ENCODE measurements at places on chromosomes 2 and 18.
A peak's percentile ranks its signal among the peaks of the same experiment; 100 is the strongest.

DNA sequence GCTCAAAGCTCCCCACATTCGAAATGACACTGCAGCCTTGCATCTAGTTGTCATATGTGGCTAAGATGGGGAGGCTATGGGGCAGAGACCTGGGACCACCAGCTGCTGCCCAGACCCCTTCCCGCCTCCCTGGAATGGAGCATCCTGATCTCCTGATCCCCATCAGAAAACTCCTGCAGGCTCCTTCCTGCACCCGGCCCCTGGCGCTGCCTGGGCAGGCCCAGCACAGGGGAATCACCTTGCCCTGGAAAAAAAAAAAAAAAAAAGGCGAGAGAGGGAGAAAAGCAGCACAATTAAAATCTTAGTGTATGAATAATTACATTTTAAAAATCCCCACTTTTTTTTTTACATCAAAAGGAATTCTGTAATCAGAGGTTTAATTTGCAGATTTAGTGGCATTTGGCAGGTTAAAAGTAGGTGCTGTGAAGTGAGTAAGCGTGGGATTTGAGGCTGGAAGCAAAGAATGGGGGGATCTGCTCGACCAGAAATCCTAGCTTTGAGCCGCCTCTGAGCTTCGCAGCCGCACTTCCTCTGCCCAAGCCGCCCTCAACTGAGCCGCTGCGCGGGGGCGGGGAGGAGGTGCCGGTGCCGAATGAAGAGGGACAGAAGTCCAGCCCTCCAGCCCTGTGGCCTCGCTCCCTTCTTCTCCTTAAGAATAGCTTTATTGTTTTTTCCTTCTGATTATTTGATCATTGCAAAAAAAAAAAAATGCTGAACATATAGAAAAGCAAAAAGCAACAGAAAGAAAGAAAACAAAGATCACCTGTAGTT, 30.0 kb downstream of the THNSL2 start:
- no peak for DNase-seq

- DNase-seq = no peak
Observed at GRCh38 chr2:226330206-226330605, 469.4 kb downstream of the IRS1 start.

DNA sequence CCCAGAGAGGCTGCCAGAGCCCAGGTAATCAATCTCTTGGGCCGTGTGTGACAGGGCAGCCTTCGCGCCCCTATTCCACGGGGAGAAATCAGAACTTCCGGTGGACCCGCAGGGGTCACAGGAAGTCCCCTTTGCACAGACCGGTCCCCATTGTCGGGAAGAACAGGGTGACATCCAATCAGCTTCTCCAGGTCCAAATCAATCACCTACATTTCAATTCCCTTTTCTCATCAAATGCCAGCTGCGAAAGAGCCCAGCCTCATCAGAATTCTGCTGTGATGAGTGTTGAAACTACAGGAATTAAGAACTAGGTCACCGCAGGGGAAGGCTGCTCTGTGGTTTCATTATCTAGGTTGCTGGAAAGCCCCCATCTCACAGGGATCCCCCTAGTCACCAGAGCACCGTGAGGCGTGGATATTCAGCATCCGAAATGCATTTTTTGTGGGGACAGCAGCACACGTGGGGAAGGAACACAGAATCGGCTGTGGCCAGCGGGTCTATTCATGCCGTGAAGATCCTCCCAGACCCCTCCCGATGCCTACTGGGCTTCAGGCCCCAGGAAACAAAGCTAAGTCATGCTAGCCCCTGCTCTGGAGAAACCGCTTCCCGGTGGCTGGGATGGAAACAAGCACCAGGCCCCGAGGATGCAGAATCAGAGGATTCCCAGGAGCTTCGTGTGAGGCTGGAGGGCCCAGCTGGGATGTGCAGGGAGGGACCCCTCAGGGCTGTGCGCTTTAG, 193.7 kb upstream of the ID2 start:
- DNase-seq = no peak

GRCh38 chr2:73013936-73014335, 57.6 kb downstream of the SFXN5 start:
- DNase-seq = no peak

DNA sequence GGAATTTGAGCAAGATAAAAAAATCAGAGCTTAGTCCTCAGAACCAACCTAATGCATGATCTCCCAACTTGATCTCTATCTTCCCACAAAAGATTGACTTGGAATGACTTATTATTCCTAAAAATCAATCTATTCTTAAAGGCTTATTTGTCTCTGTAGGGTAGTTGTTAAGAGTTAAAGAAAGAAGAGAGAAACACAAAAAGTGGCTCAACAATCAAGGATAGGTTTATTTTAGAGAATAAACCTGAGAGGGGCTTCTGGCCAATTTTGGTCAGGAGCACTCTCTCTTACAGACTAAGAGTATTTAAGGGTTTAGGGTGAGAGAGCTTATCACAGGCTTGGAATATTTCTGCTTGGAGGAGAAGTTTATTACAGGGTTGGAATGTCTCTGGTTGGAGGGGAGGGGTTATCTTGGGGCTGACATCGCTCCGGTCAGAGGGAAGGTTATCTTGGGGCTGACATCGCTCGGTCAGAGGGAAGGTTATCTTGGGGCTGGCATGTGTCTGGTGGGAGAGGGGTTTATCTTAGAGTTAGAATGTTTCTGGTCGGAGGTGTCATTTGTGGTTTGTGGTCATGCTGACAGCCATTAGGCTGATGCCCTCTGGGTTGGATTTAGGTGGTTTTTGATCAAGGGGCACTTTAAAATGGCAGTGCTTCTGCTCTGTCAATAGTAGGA, 2.4 kb upstream of the MFF start:
- no peak for DNase-seq

GRCh38 chr18:69882965-69883668, 64.6 kb downstream of the CD226 start:
- no peak for DNase-seq

DNA sequence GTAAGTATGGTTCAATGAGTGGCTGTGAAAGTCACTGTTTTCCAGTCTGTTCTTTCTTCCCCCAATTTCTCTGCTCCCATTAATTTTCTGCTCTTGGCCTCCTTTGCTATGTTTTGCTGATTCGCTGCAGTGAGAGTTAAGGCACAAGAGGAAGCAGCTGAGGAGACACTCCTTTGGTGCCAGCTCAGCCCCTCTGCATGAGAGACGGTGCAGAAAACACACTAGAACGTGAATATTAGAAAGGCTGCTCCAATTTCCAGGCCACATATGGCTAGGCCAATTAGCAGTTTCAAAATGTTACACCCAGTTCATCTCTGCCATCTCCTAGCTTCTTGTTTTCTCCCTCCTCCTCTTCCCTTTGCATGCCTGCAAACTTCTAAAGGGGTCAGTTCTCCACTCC, 38.9 kb downstream of the AKAIN1 start:
- no peak for DNase-seq

DNA sequence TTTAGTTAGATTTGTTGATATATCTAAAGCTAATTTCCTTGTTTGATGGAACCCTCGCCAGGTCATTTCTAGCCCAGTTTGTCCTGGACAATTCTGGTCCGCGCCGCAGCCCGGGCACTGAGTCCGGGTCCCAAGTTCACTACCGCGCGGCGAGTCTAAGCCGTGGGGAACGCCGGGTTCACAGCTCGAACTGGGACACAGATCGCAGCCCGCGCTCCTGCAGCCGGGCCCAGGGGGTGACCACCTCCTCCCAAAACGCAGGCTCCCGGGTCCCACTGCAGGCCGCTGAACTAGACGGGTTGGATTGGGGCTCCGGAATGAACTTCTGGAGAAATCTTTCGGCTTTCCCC, 681 bp downstream of the ACADL start:
- DNase-seq = peak; percentile 3

Data from A549 (cell line).